Keratinocyte (primary cell): ENCODE measurements at places on chromosomes 11 and 22.

- DNase-seq = no peak
Observed at GRCh38 chr11:69242266-69242920, 51.6 kb upstream of the MYEOV start.

- DNase-seq = no peak
Observed at GRCh38 chr11:20089796-20090653, 70.2 kb downstream of the DBX1 start.

DNA sequence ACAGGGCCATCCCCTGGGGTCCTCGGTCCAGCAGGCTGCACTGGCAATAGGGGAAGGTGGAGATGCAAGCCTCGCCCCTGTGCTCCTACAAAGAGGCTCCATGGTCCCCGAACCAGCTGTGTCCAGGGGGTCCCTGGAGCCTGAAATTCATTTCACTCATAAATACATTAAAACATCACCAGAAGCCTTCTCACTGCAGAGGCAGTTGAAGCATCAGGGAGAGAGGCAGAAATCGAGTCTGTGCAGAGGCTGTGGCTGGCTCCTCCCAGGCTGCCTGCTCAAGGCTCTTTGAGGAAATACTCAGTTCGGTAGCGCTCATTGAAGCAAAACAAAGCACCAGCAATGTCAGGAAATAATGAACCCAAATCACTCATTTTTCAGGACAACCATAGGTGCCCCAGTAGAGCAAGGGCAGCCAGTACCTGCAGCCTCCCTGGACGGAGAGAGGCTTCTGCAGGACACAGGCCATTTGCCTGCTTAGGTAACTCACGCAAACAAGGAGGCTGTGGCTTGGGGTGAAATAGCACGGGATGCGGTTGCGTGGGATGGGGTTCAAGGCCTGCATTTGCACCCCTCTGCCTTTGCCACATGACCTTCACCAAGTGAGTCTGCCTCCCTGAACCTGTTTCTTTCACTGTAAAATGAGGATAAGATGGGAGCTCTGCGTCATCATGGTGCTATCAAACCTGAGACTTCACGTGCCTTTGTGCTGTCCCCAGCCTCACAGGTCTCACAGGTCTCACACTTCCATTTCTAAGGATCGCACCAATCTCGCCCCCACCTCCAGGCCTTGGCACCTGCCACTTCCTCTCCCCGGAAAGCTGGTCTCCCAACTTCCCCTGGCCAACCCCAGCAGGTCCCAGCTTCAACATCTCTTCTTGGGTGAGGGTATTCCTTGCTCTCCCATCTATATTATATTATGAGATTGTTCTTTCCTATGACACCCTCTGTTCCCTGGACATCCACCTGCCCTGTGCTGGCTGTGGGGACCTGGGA is 84.3 kb upstream of the SHISAL1 start:
- DNase-seq = no peak

DNA sequence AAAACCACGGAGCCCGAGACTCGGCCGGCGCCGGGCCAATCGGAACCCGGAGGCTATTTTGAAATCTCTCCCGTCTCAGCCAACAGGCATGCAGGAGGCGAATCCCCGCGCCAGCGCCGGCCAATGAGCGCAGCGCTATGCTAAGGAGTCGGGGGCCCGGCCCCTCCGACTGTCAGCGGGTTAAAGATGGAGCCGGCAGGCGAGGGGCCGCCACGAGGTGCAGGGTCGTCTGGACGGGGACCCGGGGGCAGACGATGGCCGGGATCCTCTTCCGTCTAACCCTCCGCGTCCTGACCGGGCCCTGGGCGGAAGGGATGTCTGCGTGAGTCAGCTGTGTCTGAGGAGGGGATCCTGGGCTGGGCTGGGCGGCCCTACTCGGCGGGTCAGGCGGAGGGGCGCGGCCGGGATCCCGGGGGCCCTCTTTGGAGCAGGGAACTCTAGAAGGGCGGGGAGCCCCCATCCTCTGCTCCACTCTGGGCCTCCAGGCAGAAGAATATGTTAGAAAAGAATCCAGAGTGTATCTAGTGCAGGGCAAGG is 10.0 kb downstream of the SDF2L1 start:
- DNase-seq = no peak
